ENCODE measurements at places on chromosomes 1 and 21.

GRCh38 chr1:247857069-247857984 is at the start of gene TRIM58:
TSS of gene TRIM58 (plus strand) at chr1:247857187. CDS start at chr1:247857247, 60 bp downstream.
- peak; percentile 84 for DNase-seq

DNA sequence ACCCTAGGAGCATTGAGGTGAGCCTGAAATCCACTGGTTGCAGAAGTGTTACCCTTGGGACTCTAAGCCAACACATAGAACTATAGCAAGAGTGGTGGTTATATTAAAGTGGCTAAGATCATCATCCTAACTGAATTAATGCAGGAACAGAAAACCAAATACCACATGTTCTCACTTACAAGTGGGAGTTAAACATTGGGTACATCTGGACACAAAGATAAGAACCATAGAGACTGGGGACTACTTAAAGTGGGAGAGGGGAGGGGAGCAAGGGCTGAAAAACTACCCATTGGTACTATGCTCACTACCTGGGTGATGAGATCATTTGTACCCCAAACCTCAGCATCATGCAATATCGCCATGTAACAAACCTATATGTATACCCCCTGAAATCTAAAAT is 100.0 kb downstream of the SLC25A24 start:
- DNase-seq = no peak

GRCh38 chr21:37207441-37208009 is 59.6 kb downstream of the VPS26C start:
- DNase-seq = no peak

DNA sequence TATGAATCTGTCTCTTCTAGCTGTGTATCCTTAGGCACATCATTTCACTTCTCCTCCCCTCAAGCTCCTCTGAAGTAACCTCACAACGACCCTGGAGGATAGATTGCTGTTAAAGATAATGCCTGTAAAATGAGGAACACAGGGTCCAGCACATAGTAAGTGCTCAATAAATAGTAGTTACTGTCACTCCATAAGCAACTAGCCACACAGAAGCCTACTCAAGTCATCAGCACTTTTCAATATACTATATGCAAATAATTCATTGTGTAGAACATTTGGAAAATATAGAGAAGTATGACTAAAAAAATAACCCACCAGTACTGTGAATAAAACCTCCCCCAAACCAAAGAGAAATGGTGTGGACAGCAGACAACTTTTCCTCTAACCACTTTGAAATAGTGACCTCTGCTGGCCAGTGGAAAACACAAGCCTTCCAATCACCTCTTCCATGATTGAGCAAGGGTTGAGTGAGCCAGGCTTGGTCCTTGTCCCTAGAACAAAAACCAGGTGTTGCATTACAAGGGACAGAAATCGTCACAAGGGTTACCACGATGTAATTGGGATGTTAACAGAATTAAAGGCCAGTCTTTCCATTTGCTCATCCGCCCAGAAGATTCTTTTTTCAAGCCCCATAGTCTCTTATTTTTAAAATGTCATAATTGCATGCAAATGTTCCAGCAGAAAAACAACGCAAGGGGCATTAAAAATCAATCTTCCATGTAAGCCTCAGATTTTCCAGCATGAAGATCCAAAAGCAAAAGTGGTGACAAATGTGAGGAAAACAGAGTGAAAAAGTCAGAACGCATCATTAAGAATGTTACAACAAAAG is 15.7 kb upstream of the GLIS1 start:
- DNase-seq = peak; percentile 59

GRCh38 chr1:246460406-246460805 is 46.7 kb downstream of the SMYD3 start:
- no peak for DNase-seq

DNA sequence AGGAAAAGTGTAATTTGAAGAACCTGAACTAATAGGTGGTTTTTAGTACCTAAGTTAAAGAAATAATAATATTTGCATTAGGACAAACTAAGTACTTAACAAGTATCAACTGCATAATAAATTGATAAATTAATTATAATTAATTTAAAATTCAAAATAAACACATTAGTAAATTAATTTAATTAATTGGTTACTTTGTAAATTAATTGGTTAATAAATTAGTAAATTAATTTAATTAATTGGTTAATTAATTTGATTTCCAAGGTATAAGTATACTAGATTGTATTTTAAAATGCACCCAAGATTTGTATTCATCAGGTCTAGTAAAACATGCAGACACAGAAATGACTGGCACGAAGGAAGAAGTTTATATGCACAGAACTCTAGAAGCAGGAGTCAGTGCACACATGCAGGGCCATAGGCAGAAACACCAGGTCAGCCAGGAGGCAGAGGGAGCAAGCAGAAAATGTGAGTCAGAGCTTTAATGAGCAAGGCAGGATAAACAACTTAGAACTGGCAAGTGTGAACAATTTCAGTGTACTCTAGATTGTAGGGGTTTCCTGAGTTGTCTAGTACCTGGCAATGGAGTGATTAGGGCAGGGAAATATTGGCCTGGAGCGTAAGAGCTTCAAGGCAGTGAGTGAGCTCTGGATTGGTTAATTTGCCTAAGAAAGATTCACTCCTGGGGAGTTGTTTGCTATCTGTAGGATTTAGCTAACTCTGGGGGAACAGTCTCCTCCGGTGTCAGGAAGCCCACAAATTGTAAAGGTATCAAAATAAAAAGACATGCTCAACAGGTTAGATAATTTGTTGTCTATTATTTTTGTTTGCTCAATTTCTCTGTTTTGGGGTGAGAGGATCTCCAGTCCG is 665.7 kb downstream of the MRPL39 start:
- DNase-seq = peak; percentile 1

DNA sequence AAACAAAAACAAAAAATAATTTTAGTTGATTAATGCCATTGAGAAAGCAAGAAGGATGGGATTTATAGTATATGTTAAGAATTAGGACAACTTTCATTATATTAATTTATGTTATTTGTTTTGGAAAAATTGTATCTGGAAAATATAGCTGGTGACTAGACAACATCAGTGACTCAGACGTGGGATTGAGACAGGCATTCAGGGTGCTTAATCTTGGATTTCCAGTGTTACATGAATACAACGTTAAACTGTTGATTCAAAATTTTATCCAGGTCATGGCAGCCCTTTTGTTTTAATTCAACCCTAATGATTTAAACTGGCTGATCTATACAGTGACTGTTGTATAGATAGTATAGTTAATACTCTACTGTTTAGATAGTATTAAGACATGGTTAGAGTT is 827.1 kb upstream of the B3GALT2 start:
- no peak for DNase-seq

DNA sequence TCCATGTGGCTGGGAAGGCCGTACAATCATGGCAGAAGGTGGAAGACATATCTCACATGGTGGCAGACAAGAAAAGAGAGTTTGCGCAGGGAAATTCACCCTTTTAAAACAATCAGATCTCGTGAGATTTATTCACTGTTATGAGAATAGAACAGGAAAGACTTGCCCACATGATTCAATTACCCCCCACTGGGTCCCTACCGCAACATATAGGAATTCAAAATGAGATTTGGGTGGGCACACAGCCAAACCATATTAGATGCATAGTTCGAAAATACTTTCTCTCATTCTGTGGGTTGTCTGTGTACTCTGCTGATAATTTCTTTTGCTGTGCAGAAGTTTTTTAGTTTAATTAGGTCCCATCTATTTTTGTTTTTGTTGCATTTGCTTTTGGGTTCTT is 990.3 kb downstream of the PLA2G4A start:
- DNase-seq = no peak

- DNase-seq = no peak
These were observed 190.5 kb upstream of the C1orf105 start for GRCh38 chr1:172229942-172230341.

- DNase-seq = no peak
These were observed 291.2 kb upstream of the LYPLAL1 start for GRCh38 chr1:218882454-218882853.

DNA sequence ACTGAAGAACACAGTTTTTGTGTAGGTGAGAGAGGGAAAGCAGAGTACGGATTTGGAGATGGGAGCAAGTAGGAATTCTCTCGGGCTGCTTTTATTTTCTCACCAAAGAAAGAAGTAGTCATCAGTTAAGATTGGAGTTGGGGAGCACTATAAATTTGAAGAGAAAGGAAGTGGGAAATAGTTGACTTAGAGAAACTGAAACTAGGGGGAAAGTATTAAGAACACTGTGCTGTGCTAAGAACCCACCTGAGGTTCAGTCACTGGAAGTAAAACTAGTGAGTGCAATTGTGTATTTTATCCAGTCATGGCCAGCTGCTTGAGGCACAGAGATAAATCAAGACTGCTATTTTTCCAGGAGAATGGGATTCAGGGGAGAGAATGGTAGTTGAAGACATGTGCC is 37.4 kb downstream of the CLCC1 start:
- no peak for DNase-seq

DNA sequence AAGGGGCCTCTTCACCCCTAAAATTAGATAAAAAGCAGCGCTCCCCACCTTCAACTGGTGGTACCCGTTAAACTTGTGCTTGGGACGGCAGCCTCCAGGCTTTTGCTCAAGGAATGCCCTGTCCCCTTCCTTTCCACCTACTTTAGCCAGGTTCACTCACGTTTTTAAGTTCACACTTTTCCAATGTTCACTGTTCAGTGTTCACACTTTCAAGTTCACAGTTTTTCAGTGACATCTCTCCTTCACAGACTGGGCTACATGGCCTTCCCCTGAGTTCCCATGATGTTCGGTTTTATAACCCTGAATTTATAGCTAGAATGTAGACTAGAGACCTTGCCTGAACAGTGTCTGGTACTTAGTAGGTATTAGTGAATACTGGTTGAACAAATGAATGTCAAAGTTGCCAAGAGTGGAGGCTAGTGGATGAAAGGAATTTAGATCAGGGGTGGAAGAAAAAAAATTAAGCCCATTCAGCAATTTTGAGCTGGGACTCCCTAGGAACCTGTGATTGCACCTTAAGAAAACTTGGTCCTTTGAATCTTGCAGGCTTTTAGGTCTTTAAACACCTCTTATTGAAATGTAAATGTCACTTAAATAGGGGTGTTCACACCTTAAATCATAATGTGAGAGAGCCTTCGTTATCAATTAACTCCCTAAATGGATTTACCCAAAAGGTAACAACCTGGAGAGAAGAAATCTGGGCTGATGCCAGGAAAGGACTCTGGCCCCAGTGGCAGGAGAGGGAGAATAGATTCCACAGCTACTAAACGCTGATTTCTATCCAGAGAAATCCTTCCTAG is 12.3 kb downstream of the BTG2 start:
- no peak for DNase-seq

GRCh38 chr1:25952841-25953401 is 44.9 kb downstream of the PAFAH2 start:
- no peak for DNase-seq

GRCh38 chr1:217089361-217090014 is 366.3 kb upstream of the ESRRG start:
- DNase-seq = peak; percentile 52

DNA sequence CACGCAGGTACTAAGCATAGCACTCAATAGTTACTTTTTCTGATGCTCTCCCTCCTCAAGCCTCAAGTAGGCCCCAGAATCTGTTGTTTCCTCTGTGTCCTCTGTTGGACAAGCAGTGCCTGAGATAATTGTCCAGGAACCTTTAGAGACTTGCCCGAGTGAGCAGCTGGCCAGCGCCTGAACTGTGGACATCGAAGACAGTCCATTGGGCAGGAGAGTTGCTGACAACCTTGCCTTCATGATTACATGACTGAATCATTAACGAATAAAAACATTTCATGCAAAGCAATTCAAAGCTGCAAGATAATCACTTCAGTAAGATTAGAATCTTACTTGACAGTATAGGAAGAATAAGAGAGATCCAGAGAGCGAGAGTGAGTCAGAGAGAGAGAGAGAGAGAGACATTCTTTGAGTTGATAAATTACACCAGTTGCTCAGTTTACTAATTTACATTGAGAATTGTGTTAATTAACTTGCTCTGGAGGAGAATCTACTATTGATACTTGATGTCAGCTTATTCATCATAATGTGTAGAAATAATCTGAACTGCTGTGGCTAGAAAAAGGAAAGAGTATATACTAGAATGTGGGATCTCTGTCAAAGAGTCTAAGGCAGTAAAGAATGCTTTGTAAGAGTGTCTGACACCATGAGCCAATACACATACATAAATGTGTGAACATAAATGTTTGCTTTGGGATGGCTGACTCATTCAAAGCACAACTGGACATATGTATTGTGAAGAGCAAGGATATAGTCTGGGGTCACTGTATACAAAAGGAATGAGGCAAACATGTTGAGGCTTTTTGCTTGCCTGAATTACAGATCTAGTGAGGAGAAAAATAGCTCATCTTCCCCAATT is 216.0 kb downstream of the ZNF326 start:
- no peak for DNase-seq

DNA sequence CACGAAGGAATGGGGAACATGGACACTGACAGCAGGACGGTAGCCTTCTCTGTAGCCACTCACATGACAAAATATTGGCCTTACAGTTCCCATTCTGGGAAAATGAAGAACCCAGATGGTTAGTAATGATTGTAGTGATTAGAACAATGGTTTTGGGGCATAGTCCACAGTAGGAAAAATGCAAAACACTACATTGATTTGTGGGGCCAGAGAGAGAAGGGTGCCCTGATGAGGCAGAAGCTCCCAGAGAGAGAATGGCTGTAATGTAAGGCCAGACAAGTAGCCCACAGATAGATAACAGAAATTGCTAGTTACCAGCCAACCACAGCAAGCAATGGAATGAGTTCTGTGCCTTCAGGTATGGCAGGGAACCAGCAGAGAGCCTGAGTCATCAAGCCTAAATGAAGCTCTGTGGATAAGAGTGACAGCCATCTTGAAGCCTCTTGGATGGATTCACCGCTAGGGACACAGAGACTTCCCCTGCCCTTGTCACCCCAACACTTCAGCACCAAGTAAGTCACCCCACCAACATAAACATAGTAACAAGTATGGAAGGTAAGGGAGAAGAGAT is 206.1 kb downstream of the BACH1 start:
- DNase-seq = no peak

DNA sequence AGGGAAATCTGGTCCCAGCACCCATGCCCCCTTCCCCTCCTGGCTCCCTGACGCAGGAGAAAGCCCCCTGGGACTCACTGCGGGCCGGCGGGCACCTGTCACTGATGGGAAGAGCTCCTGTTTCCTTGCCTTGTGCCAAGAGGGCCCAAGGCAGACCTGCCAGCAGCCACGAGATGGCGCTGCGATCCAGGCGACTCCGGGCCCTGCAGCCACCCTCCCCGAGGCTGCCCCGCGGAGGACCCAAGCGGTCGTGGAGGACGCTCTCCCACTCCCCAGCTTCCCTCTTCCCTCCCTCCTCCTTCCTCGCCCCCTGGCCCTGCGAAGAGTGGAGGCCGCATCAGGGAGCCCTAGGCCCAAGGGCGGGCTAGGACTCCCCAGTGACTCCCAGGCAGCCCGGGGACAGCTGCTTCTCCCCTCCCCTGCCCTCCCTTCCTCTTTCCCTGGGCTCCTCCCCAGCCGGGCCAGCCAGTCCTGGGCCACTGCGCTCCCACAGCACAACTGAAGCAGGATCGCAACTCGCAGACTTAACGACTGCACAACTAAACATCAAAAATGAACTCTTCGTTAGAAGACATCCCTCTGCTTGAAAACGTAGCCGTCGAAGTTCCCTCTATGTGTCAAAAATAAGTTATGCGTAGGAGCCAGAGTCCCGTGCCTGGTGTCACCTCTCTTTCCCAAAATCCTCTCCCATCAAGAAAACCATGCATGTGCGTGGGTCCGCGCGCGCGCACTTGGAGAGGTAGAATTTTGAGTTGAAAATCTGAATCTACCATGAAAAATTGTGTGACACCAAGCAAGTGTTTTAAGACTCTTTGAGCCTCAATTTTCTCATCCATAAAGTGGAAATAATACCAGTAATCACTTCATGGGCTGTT is 34.2 kb downstream of the BATF3 start:
- peak; percentile 94 for DNase-seq

Measured in H7 (cell line).